ENCODE measurements at places on chromosomes 12 and 14. TPM values are rescaled to one million over a fixed set of nuclear protein-coding genes. Genes with fewer than 3 reads are reported as not detected.

The OR11H12 gene
- not detected for total RNA-seq

The FAM186B gene
- total RNA-seq: not detected

The DEPDC4 gene
- 1.4 TPM for total RNA-seq

The SOX5 gene
- total RNA-seq: 3.8 TPM

The INF2 gene
- total RNA-seq: 220 TPM

The KRT85 gene
- total RNA-seq: not detected

The MIS18BP1 gene
- 21.9 TPM for total RNA-seq

- DNase-seq: no peak
Observed at GRCh38 chr14:91369628-91370445, 47.8 kb downstream of the CCDC88C start.

- DNase-seq: no peak
Observed at GRCh38 chr14:91058042-91058581, 2.3 kb downstream of the RPS6KA5 start.

- DNase-seq: no peak
Observed at GRCh38 chr12:103560604-103561101, 26.4 kb upstream of the STAB2 start.

DNA sequence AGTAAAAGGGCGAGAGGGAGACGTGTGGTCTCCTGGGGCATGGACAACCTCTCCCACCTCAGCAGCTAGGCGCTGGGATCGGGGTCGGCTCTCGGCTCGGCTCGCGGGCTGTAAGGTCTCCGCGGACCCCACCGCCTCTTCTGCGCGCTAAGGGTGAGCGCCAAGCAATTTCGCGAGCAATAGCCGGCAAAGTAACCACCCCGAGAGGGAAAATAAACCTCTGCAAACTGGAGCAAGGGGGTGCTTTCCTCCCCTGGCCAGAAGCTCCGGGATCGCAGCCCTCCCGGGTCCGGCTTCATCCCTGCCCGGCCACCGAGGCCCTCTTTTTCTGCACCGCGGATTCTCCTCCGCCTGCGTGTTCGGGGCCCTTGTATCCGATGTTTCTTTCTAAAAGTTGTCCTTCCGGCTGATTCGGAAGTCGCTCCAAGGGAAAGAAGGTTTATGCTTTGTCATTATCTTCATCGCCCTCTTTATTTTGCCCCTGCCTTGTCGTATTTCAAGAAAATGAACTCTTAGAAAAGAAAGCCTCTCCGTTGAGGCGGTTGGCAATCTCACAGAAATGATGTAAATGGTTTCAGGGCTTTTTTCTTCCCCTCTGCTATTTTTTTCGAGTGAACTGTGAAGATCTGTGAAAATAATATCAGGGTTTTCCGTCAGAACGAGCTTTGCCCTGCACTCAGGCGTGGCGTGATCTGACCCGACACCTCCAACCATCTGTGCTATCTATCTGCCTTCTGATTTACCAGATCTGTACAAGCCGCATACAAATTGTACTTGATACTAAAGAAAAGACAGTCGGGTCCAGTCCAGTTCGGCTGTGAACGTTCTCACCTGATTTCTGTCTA, 1.7 kb upstream of the SIX6 start:
- DNase-seq: no peak

- no peak for DNase-seq
Observed at GRCh38 chr12:57165741-57166140, 18.3 kb upstream of the LRP1-AS start.

GRCh38 chr12:46300910-46301309, 32.1 kb upstream of the SLC38A1 start:
- no peak for DNase-seq

- DNase-seq: peak; percentile 49
Observed at GRCh38 chr12:109760031-109760929, 46.7 kb downstream of the FAM222A start.

DNA sequence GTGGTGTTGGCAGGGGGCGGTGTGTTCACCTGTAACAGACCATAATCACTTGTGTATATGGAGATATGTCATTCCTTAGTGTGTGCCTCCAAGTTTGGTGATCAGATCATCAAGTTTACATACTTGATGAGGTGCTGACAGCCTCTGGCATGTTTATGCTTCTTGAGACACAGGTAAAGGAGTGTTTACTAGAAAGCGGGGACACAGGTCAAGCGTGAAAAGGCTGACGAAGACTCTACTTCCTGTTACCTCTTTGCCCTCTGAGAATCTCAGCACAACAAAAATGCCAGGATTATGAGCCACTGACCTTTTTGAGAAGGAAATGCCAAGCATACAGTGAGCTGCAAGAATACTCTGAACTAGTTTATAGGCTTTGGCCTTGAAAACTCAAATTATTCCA, 29.6 kb downstream of the PRDM4 start:
- no peak for DNase-seq
